Stimulated activated CD8-positive, alpha-beta memory T cell treated with anti-CD3 and anti-CD28 coated beads, Interleukin-15, amount 100 ng/mL, for 24 hours (primary cell): ENCODE measurements at places on chromosomes 3 and 15.

GRCh38 chr3:118348169-118348557 is 686.5 kb downstream of the IGSF11 start:
- no peak for DNase-seq

DNA sequence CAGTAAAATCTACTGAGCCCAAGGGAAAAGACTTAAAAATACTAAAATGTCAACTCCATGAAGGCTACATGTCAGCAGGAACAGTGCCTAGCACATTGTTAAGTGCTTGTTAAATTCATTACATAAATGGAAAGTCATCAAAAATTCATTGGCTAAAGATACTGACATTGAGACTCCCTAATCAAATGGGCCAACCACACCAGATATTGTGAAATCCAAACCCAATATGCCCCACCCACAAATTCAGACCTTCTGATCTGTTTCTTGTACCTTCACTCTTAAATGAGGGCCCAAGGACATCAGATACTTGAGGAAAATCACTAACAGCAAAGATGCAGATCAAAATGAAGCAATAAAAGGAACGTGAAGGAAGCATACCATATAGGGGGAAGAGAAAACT is 20.7 kb downstream of the MRPS22 start:
- no peak for DNase-seq

- no peak for DNase-seq
These were observed 120.5 kb downstream of the ZNF609 start for GRCh38 chr15:64580696-64581407.

GRCh38 chr3:155648013-155648591 is 96.8 kb downstream of the PLCH1 start:
- no peak for DNase-seq

GRCh38 chr3:31505371-31506048 is 27.2 kb upstream of the STT3B start:
- no peak for DNase-seq

- no peak for DNase-seq
These were observed 627 bp downstream of the NT5DC2 start for GRCh38 chr3:52532838-52533622.

DNA sequence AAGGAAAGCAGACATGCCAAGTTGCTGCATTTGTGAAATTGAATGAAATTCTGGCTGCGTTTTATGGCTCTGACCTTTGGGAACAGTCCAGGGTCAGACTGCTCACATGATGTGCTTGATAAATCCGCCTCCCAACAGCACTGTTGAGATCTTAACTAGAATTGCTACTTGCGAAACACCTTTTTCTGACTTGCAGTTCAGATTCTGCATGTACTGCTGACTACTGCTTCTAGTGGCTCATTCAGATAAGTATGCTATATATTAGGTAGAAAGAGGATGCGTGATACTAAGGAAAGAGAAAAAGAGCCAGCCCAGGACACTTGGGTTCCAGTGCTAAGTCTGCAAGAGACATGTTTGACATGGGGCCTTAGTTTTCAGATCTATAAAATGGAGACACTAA is 129.4 kb downstream of the LPP start:
- no peak for DNase-seq

GRCh38 chr15:78073046-78073787 is 4.3 kb downstream of the TBC1D2B start:
- DNase-seq = no peak

DNA sequence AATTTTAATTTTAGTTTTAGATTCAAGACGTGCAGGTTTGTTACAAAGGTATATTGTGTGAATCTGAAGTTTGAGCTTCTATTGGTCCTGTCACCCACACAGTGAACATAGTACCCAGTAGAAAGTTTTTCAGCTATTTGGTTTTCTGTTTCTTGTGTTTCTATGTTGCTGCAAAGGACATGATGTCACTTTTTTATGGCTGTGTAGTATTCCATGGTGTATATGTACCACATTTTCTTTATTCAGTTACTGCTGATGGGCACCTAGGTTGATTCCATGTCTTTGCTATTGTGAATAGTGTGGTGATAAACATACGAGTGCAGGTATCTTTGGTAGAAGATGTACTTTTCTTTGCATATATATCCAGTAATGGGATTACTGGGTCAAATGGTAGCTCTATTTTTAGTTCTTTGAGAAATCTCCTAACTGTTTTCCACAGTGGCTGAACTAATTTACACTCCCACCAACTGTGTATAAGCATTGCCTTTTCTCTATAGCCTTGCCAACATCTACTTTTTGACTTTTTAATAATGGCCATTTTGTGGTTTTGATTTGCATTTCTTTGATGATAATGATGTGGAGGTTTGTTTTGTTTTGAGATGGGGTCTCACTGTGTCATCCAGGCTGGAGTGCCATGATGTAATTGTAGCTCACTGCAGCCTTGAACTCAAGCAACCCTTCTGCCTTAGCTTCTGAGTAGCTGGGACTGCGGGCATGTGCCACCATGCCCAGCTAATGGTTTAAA is 43.9 kb downstream of the LIMD1 start:
- no peak for DNase-seq

DNA sequence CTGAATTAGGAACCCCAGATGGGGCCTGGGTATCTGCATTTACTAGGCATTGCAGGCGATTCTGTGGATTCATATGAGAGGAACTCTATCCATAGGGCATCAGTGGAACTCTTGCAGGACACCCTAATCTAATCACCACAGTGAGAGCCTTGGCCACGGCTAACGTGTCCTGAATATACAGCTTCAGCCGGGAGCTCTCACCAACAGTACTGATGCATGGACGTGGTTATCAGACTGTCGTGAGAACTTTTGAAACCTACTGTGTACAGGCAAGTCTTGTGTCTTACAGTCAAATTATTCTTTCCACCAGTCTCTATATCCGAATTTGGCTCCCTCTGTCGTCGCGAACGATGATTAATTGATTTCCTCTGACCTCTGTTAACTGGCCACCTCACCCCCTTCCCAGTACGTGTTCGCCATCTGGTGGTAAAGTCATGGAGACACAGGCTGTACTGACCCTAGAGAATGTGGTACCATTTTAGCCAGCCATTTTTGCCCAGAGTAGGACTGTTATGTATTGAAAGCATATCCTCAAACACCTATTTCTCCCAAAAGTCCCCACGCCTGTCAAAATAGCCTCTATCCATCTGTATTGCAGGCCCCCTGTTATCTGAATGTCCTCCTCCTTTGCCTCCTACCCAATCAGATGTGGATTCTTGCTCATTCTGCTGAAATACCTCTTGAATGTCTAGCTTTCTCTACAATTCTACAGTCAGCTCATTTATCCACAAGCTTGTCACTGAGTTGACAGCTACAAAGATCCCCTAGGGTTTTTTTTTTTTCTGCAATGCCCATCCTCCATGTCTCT is 39.7 kb downstream of the GLDN start:
- no peak for DNase-seq

DNA sequence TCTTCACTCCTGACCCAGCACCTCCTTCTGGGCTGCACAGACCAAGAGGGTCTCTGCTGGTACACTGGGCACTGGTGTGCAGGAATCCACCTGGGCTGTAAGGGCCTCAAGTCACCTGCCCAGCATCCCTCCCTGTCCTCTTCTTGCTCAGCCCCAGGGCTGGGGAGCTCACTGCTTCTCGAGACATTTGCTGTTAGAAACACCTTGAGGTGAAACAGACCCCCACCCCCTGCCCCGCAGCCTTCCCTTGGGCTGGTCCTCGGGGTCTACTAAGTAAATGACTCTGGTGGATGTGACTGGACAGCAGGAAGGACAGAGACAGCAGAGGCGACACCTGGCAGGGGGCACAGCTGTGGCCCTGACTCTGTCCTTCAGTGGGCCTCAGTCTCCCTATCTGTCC is 29.1 kb downstream of the LOXL1 start:
- no peak for DNase-seq

DNA sequence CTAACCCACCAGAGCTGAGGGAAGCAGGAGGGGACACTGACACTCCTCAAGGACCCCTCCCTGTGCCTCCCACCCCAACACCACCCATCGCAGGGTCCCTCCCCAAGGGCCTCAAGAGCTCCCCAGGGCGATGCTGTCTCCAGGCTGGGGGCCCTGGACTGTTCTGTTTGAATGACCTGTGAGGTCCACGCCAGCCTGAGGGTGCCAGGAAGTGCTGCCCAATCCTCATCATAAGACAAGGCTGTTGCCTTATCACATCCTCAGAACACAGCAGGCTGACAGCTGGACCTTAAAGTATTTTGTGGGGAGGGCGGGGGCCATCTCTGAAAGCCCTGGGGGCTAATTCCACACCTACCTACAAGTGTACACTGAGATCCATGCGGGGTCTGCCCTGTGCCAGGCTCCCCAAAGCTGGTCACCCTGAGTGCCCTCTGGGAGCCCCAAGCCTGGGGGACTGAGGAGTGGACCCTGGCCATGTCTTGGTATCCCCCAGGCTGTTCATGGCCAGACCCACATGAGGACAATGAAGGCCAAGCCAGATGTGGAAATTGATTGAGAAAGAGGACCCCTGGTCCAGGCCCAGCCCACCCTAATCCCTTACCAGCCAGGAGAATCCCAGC is 23.8 kb upstream of the GOLGA6C start:
- DNase-seq = no peak

DNA sequence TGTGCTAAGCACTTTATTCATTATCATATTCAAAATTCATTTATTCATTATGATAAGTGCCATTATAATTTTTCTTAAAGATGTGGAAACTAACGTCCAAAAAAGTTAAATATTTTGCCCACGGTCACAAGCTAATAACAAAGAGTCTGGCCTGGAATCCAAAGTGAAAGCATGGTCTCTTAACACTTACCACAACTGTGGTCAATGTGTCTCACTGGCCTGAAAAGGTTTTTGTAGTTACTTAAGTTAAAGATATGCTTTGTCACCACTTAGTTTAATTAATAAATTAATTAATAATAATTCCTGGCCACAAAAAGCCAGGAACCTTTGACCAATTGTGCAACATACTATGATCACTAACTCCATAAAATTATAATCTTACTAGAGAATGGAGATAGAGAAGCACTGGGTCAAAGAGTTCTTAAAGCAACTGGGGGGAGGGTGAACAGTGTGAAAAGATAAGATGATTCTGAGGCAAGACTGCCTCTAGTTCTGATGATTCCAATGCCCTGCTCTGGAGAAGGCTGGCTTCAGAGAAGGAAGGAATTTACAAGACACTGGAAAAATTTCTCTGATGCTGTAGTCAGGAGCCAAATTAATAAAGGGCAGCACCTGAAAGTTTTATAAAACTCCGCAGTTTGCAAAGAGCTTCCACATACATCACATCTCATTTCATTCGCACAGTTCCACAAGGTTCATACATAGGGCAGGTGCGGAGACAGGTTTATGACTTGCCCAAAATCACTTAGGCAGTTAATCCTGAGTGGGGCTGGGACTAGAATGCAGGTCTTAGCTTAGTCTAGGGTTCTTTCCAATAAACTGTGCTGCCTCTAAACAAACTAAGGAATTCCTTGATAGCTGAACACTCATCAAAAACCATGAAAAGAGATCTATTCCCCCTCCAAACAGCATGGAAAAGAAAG is 32.5 kb downstream of the NPTN start:
- DNase-seq = no peak

- no peak for DNase-seq
These were observed 166.9 kb downstream of the SMAD6 start for GRCh38 chr15:66868918-66869317.

GRCh38 chr3:122800706-122801237 is 5.9 kb downstream of the SLC49A4 start:
- no peak for DNase-seq

DNA sequence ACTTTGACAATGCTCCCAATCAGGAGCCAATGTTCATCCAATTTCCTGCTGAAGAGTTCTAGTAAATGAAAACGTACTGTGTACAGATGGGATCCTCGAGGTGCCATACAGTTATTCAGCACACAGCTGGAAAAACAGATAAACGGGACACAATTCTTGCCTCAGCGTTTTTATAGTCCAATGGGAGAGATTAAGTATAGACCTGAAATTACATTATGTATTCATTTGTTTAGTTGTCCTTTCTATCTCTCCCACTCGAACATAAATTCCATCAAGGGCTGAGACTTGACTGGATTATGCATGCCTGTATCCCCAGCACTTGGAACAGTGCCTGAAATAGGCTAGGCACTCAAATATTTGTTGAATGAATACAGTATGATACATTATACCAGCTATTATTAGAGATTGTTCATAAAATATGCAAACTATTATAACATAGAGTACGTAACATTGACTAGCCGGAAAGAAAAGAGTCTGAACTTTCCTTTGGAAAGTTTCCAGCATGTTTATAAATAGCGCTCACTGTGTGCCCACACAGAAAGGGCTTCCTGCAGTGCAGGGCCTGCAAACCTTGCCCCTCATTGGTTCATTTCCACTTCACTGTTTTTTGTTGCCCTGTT is 27.4 kb upstream of the SNTN start:
- DNase-seq = no peak

DNA sequence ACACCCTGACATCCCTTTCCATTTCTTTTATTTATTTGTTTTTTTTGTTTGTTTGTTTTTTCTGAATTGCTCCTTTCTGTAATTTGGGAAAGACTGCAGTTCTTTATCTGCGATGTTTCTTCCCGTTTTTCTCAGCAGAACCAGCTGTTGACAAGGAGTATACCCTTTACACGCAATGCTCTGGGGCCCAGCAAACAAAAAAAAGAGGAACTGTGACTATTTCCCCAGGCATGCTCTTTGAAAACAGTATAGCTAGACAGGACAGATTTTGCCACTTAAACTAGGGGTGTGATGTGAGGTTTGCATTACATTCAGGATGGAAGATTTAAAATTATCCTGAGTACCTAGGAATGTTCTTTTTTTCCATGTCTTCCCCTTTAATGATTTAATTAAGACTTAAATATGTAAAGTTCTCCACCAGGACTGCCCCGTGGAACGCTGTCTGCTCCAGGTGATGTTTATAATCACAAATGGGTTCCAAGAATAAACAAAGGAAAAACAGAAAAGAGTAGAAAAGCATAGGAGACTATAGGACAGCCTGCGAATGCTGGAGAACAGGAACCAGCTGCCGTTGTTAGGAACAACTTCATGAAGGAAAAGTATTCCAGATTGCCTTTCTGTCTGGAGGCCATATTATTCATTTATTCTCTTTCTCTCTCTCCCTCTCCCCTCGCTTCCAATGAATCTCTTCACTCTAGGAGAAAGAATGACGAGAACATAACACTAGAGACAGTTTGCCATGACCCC is 43.3 kb downstream of the TGFBR2 start:
- no peak for DNase-seq

GRCh38 chr15:38354315-38354929 is 99.5 kb upstream of the FAM98B start:
- DNase-seq = peak; percentile 3

DNA sequence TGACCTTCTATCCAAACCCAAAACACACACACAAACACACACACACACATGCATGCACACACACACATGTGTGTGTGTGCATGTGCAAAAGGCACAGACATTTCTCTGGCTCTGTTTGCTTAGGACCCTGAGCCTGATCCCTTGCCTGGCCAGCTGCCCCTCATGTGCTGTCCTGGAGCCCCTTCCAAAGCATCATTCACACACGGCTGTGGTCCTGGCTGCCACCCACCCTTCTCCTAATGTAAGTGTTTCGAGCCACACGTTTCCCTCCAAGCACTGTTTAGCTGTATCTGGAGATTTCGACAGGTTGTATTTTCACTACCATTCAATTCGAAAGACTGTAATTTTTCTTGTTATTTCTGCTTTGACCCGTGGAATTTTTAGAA is 45.8 kb upstream of the KLF13 start:
- no peak for DNase-seq

- no peak for DNase-seq
These were observed 34.8 kb downstream of the EHD4 start for GRCh38 chr15:41937568-41937923.

- no peak for DNase-seq
These were observed 4.6 kb upstream of the UQCRC1 start for GRCh38 chr3:48614044-48614443.
